ENCODE measurements at places on chromosomes 2 and 18.
A peak's percentile ranks its signal among the peaks of the same experiment; 100 is the strongest.

GRCh38 chr18:13500869-13501542 is 225.4 kb downstream of the FAM210A start:
- DNase-seq, result peak; percentile 61

GRCh38 chr18:55605733-55606338 is 17.8 kb upstream of the TCF4 start:
- no peak for DNase-seq

DNA sequence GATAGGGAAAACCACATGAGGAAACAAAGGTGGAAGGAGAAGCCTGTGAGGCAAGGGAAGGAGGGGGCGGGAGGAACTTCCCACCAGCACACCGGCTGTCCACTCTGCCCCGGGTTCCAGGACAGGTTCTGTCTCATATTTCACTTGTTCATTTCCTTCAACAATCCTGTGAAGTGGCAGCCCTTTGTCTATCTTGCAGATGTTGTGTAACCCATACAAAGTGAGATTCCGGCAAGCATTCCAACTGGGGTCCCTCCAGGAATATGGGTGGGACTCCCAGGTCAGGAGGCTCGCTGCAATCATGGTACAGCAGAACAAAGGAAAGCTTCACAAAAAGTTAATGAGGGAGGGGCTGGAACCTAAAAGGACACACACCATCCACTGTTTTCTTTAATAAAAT is 271.3 kb upstream of the PXDN start:
- no peak for DNase-seq

- DNase-seq, result no peak
These were observed 131.9 kb downstream of the MYO1B start for GRCh38 chr2:191376981-191377629.

GRCh38 chr2:235027558-235028214 is 75.9 kb downstream of the SH3BP4 start:
- DNase-seq, result no peak

GRCh38 chr2:215299337-215299859 is 12.5 kb upstream of the ATIC start:
- DNase-seq, result no peak

DNA sequence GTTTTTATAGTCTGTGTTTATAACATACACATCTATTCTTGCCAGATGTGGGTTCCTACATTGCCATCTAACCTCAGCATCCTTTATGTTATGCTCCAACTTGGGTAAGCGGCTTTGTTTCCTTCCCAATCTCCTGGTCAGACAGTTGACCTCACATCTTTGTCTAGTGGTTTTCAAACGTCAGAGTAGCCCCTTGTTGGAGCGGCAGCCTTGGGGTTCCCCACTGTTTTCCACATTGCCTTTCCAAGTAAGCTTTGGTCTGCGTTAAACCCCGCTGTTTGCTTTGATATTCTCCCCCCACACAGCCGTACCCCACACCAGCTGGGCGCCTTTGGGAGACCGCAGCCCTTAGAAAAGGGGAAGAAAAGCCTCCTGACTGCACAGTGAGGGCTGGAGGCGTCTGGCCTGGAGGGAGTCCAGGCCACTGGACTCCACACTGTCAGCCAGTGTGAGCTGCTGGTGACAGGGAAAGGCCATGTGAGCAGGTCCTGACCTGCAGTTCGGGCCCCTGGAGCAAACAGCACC is 83.3 kb downstream of the MALT1 start:
- no peak for DNase-seq

GRCh38 chr18:68662754-68663153 is 52.2 kb downstream of the TMX3 start:
- no peak for DNase-seq

DNA sequence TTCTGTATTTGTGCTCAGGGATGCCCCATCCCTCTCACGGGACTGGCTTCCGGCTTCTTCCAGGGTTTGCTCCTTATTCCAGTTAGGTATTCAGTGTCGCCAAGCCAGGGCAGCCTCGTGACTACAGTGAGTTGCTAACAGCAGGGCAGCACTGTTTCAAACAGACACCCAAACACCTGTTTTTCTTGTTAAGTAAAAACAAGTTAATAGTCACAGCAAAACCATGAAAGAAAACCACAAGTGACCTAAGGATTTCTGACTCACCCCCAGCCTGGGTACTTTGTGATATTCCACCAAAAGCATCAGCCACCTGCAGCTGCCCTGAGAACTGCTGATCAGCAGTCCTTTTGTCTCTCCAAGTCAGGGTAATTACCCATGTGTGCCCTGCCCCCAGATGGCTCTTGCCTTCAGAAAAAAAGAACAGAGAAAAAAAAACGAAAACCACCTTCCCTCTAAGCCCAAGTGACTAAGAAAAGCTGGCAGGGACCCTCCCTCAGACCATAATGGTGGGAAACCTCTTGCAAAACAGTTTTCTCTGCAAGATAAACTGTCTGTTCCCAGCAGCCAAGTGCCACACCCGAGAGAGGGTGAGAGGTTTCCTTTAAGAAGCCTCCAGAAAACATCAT is 178.2 kb downstream of the ANAPC1 start:
- peak; percentile 74 for DNase-seq
